ENCODE measurements at places on chromosomes 2 and 18. TPM values are rescaled to one million over a fixed set of nuclear protein-coding genes. Genes with fewer than 3 reads are reported as not detected.

DNA sequence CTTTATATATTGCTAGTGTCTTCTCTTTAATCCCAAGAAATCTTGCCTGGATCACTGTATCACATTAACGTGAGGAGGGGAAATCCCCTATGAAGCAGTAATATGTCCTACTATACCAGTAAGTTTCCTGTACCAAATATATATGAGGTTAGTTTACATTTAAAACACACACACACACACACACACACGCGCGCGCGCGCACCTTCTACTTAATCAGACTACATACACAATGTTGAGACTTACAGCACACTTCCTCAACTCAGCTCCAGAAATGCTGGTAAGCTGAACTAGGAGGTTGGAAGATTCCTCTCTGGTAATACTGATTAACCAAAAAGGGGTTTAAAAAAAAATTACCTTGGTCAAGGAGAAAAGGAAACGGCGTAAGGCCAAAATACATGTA is 49.3 kb downstream of the USP34 start:
- no peak overlapping the region for H3K27ac ChIP-seq
- peaks cover 35% of the 10 kb centered on the region for H3K4me1 ChIP-seq
- no peaks in the 10 kb centered on the region for H3K27me3 ChIP-seq
- no peak overlapping the region for H3K4me3 ChIP-seq
- no peak for DNase-seq

DNA sequence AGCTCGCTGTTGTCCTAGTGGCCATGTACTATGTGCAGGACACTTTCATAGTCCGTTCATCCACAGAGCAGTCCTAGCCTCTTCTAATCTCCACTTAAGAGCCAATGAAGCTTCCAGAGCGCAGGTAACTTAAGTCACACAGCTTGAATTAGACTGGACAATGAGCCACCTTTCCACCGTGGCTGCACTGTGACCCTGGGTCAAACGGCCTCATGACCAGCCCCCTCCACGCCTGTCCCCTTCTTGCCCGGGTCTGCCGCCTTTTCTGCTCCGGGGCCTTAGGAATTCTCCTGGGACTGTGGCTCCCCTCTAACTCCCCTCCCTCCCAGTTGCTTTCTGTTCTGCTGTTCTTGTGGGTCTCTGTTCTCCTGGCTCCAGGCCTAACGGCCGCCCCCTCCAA is 8.4 kb upstream of the PRKCE start:
- peaks cover 15% of the 10 kb centered on the region for H3K4me1 ChIP-seq
- no peak for DNase-seq
- H3K27ac ChIP-seq, result no peak overlapping the region
- peak overlapping the region; percentile 85 for H3K4me3 ChIP-seq
- peaks cover 16% of the 10 kb centered on the region for H3K27me3 ChIP-seq
- H3K36me3 ChIP-seq, result no peaks in the 10 kb centered on the region

DNA sequence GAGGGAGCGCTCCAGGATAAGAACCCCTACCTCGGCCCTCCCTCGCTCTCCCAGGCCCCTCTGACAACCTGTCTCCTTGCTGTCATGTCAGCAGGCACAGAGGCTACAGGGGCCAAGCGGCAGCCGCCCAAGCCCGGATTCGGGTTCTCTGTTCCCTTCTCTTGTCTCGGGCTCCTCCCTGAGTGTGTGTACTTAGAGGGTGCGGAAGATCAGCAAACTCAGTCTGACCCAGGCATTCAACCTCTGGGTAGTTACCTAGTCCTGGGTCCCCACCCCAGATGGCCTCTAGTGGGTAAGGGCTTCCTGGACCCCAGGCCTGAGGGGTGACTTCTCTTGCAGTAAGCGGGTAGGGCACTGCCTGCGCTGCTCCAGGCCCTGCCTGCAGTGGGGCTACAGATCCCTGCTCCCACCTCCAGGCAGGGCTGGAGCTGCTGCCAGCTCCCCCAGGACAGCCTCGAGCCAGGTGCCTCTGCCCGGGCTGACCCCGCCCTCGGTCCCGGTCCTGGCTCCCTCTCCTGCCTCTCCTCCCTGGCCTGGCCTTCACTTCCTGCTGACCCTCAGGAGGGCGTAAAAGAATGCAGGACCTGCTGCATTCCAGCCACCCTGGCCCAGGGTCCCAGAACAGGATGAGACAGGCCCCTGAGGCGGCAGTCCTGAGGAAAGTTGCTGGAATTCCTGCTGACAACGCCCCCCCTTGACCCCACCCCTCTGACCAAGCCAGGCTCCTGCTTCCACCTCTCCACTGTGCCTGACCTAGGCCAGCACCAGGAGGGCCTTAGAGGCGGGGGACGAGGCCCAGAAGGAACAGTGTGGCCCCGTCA is 22.0 kb downstream of the GPC1 start:
- H3K36me3 ChIP-seq, result no peaks in the 10 kb centered on the region
- peaks cover 7% of the 10 kb centered on the region for H3K4me1 ChIP-seq
- DNase-seq, result no peak
- H3K4me3 ChIP-seq, result no peak overlapping the region
- no peaks in the 10 kb centered on the region for H3K27me3 ChIP-seq

DNA sequence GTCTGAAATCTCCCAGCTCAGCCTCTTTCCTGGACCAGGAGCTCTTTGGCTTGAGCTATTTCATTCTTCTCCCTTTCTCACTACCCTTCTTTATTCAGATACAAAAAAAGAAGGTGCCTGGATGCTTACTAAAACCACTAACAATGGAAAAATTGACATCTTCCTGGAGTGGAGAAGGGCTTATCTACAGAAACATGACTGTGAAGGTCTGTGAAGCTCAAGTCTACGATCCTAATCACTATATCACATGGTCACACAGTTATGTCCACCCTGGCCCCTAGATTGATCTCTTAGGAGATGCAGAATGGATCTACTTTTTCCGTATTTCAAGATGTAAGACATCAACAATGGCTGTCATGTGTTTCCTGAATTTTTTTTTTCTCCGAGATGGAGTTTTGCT is 5.7 kb upstream of the KRCC1 start:
- no peak for DNase-seq
- H3K36me3 ChIP-seq, result no peaks in the 10 kb centered on the region
- peaks cover 6% of the 10 kb centered on the region for H3K27me3 ChIP-seq
- H3K4me3 ChIP-seq, result no peak overlapping the region
- peaks cover 8% of the 10 kb centered on the region for H3K4me1 ChIP-seq
- H3K27ac ChIP-seq, result no peak overlapping the region

GRCh38 chr2:224320660-224321059 is 81.2 kb downstream of the FAM124B start:
- peaks cover 34% of the 10 kb centered on the region for H3K27me3 ChIP-seq
- H3K27ac ChIP-seq, result no peak overlapping the region
- no peaks in the 10 kb centered on the region for H3K4me1 ChIP-seq
- DNase-seq, result no peak

DNA sequence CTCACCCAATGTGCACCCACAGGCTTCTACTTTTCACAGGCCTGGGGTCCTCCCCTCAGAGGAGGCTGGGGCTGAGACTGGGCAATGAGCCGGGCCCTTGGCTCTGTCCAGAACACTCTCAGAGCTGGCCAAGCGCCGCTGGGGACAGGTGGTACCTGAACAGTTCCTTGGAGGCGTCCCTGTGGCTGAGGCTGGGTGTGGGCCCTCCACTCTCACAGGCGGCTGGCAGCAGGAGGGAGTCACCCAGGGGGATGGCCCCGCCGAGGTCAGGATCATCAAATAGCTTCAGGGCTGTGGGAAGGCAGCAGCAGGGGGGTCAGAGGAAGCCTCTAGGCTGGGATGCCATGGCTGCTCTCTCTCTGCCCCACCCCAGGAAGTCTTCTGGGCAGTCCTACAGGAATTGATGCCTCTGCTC is 27.1 kb downstream of the HS1BP3 start:
- no peak overlapping the region for H3K4me3 ChIP-seq
- H3K4me1 ChIP-seq, result peaks cover 6% of the 10 kb centered on the region
- 0 out of 2 replicates have a peak, but pooled peaks cover 6% of the 10 kb centered on the region for H3K36me3 ChIP-seq
- H3K27ac ChIP-seq, result no peak overlapping the region
- no peak for DNase-seq

- peaks cover 46% of the 10 kb centered on the region for H3K4me1 ChIP-seq
- no peaks in the 10 kb centered on the region for H3K27me3 ChIP-seq
- H3K36me3 ChIP-seq, result peaks cover 5% of the 10 kb centered on the region
- no peak overlapping the region for H3K4me3 ChIP-seq
- peak; percentile 92 for DNase-seq
These were observed 60.8 kb downstream of the MFSD6 start for GRCh38 chr2:190468814-190469569.

GRCh38 chr2:163733301-163733938 is 2.4 kb downstream of the FIGN start:
- H3K4me1 ChIP-seq, result peaks cover 49% of the 10 kb centered on the region
- H3K27me3 ChIP-seq, result no peaks in the 10 kb centered on the region
- peak overlapping the region; percentile 39 for H3K27ac ChIP-seq
- no peak for DNase-seq
- H3K4me3 ChIP-seq, result peak overlapping the region; percentile 89

DNA sequence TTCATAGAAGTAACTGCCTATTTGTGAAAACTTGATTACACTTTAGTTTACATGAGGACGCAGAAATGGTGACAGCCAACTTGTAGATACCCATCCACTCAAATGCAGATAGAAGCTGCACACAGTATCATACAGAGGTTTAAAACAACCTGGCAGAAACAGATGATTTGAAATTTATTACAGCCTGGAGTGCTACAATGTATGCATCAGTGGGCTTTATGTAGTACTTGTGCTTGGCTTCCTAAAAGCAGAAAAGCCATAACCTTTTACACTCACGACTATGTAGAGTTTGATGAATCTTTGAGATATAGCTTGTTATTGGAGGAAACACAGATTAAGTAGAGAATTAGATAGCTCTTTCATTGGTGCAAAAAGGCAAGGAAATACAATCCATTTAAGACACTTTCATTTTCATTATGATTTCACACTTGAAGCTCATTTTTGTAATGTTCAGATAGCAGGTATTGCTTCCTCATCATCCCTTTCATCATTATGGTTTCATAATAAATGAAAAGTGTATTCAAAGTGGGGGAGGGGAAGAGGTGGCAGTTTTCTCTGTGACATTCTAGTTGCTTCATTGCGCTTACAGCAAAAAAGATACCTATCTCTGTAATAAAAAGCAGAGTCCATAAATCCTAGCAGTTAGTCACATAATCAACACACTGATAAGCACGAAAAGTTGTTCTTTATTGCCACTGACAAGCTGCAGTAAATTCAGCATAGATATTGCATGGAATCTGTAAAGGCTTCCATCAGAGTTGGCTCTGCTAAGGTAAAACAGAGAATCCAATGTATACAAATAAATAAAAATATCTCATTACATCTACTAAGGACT is 789.8 kb upstream of the FSHR start:
- DNase-seq, result no peak
- H3K27me3 ChIP-seq, result no peaks in the 10 kb centered on the region
- no peaks in the 10 kb centered on the region for H3K36me3 ChIP-seq
- no peak overlapping the region for H3K27ac ChIP-seq
- H3K4me3 ChIP-seq, result no peak overlapping the region
- H3K4me1 ChIP-seq, result no peaks in the 10 kb centered on the region

- H3K36me3 ChIP-seq, result no peaks in the 10 kb centered on the region
- H3K4me1 ChIP-seq, result peaks cover 32% of the 10 kb centered on the region
- no peak overlapping the region for H3K27ac ChIP-seq
- H3K27me3 ChIP-seq, result no peaks in the 10 kb centered on the region
- no peak for DNase-seq
These were observed 37.6 kb upstream of the TAF1B start for GRCh38 chr2:9805435-9806297.

GRCh38 chr2:46488389-46488788 is 9.0 kb downstream of the TMEM247 start:
- H3K36me3 ChIP-seq, result no peaks in the 10 kb centered on the region
- H3K27ac ChIP-seq, result peak overlapping the region; percentile 90
- peaks cover 4% of the 10 kb centered on the region for H3K27me3 ChIP-seq
- H3K4me1 ChIP-seq, result peaks cover 63% of the 10 kb centered on the region
- no peak for DNase-seq

GRCh38 chr2:42960842-42961180 is 168.4 kb upstream of the HAAO start:
- no peak overlapping the region for H3K4me3 ChIP-seq
- H3K27me3 ChIP-seq, result peaks cover 2% of the 10 kb centered on the region
- DNase-seq, result no peak
- peaks cover 43% of the 10 kb centered on the region for H3K4me1 ChIP-seq
- H3K36me3 ChIP-seq, result no peaks in the 10 kb centered on the region

SATB2 gene
- 12.2 TPM for total RNA-seq

CDH2 gene
- total RNA-seq, result 180 TPM

GALNT3 gene
- total RNA-seq, result 0.27 TPM

GALNT14 gene
- total RNA-seq, result 1.0 TPM

Data from HFFc6 (cell line).